ENCODE measurements at places on chromosomes 6 and 20.

- DNase-seq = no peak
Measured at GRCh38 chr6:56244528-56245253, 2.7 kb downstream of the COL21A1 start.

- DNase-seq = no peak
Measured at GRCh38 chr6:130128326-130128725, 94.4 kb downstream of the SAMD3 start.

- DNase-seq = no peak
Measured at GRCh38 chr20:9243986-9244385, 175.1 kb downstream of the PLCB4 start.

DNA sequence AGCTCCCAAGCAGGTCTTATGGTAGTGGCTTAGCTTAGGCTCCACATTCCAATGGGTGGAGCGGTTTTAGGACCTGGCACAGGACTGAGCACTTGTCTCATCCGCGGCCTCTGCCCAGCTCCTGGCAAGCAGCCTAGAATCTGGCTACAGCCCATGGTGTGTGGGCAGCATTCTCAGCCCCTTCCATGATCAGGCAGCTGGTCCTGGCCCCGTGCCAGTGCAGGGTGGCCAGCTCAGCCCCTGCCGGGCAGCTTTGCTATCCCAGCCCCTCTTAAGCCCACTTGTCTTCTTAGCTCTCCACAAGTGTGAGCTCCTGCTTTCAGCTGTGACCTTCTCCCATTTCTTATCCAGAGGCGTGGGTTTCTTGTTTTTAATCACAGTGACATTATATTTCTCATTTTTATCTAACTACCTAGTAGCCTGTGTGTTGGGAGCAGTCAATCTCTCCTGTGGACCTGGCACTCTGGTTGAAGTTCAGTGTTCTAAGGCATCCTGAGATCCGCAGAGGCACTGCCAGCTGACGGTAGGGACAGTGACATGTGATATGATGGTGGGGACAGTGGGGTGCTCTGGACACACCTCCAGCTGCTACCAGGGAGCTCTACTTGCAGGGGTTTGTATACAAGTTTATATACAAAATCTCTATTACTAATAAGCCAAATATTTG lies 119.9 kb upstream of the PRND start:
- no peak for DNase-seq

- no peak for DNase-seq
Measured at GRCh38 chr6:53906842-53907241, 112.0 kb downstream of the LRRC1 start.
